Colonic mucosa (tissue), 4 donors: ENCODE measurements at places on chromosomes 1 and 21. TPM values are rescaled to one million over a fixed set of nuclear protein-coding genes. Genes with fewer than 3 reads are reported as not detected.

The GPR37L1 gene
- total RNA-seq, result 1.6 TPM

DNA sequence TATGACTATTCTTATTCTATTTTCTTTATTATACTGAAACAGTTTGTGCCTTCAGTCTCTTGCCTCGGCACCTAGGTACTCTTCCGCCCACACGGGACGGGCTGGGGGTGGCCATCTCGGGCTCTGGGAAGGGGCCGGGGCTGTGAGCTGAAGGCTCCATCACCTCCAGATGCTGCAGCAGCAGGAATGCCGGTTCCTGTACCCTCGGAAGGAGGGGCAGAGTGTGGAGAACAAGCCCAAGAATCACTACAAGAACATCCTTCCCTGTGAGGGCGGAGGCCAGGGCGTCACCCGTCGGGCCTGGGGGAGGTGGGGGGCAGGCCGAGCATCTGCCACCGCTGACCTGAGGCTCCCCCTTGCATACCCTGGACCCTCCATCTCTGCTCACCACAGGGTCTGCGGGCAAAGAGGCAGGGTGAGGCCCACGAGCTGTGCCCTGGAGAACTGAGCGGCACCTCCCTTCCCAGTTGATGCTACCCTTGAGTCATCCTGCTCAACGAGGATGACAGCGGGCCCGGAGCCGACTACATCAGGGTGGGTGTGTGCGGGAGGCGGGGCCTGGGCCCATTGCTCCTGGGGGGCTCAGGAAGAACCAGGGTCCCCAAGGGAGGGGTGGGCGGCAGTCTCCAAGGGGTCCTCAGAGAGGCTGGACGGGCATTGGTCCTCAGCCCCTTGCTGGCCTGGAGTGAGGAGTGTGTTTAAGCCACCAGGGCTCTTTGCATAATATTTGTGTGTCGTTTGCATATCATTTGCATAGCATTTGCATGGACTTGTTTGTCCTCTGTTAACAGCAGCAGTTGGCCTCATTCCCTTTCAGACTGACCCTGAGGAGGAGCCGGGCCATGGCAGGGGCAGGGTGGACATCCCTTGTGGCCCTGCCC lies 7.5 kb downstream of the RNF223 start:
- no peak for DNase-seq

DNA sequence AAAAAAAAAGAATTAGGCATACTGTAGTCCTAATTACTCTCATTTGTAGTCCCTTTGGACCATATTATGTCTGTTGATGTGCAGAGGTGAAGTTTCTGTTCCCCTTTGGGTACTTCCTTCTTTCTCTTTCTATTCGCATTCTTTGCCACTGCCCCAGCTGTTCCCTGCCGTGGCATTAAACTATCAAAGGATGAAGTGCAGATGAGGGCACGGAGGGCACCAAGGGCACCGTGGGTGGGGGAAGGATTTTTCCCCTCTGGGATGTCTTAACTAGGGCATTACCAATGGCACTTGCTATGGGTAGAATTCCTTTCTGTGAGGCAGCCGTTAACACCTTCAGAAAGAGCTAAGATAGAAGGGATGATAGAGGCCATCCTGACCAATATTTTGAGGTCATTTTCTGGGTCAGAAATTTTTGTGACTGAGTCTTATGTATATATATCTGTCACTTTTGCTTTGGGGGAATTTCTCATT lies 4.9 kb upstream of the MAPKAPK2 start:
- no peak for DNase-seq

The FMO1 gene
- total RNA-seq, result not detected

- DNase-seq, result peak; percentile 89
These were observed 1.0 kb upstream of the S100A6 start for GRCh38 chr1:153536671-153537375.

DNA sequence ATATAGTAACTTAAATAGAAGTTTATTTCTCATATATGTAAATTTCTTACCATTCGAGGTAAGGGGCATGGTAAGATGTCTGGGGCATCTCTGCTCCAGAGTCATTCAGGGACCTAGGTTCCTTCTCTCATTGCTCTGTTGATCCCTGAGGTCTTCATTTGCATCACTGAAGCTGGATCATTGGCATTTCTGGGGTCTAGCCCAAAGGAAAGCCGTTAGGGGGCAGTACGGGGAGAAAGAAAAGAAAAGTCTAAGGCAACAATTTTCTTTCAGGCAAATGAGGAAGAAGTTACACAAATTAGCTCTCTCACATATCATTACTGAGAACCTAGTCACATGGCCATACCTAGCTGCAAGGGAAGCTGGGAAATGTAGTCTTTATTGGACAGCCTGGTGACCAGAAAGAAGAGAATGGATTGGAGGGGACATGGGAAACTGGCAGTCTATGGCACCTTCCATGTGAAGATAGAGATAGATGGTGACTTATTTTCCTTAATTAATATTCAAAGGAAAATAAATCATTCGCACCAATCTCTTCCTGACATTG lies 10.2 kb upstream of the SUSD4 start:
- DNase-seq, result no peak

The AXDND1 gene
- total RNA-seq, result 2.8 TPM

GRCh38 chr1:19793360-19794046 lies 6.2 kb downstream of the TMCO4 start:
- DNase-seq, result no peak

DNA sequence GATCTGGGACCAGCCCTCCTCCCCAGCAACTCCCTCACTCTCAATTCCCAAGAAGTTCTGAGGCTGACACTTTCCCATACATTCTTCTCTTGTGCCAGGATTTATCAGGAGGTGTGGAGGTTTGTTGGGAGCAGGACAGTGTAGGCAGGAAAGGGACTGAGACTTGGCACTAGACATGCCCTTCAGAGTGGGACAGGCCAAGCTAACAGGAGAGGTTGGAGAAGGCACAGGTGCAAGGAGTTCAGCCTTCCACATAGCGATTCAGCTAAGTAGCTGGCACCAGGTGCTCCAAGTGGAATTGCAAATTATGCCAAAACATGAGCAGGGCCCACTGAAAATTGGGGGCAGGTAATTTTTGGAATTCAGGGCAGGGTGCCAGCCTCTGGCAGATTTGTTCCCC lies 83.0 kb upstream of the DUSP10 start:
- DNase-seq, result no peak

The RHBDL2 gene
- total RNA-seq, result 46.7 TPM

GRCh38 chr21:33157303-33157702 lies 72.4 kb upstream of the IFNAR2 start:
- no peak for DNase-seq

The NID1 gene
- 25.5 TPM for total RNA-seq

DNA sequence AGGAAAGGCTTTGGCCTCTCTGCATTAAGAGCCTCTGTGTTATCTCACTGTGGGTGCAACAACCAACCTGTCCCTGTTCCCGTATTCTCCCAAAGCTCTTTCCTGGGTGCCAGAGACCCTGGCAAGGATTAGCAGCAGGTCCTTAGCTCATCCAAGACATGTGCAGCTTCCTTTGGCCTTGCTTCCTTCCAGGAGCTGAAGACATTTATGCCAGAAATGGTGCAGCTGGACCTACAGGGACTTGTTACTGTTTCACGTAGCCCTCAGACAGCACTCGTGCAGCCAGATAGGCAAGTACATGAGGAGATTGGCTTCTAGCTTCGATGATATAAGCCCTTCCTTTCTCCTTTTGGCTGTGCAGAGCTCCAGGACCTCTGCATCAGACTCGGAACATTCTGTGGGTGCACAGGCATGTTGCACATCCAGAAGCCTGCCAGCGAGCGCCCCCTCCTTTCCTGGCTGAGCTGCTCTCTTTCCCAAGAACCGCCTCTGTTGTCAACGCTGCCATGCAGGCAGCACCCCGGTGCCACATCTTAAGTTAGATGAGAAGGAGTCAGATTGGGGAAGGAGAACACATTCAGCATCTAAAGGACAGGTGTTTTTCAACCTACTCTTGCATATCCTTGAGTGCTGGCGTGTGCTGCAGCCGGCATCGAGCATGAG lies 284.5 kb upstream of the PLXNA2 start:
- DNase-seq, result no peak

The DNAJC28 gene
- total RNA-seq, result 2.8 TPM

- no peak for DNase-seq
These were observed 47.6 kb downstream of the FCRL3 start for GRCh38 chr1:157652859-157653493.

The NPPA gene
- 3.1 TPM for total RNA-seq

DNA sequence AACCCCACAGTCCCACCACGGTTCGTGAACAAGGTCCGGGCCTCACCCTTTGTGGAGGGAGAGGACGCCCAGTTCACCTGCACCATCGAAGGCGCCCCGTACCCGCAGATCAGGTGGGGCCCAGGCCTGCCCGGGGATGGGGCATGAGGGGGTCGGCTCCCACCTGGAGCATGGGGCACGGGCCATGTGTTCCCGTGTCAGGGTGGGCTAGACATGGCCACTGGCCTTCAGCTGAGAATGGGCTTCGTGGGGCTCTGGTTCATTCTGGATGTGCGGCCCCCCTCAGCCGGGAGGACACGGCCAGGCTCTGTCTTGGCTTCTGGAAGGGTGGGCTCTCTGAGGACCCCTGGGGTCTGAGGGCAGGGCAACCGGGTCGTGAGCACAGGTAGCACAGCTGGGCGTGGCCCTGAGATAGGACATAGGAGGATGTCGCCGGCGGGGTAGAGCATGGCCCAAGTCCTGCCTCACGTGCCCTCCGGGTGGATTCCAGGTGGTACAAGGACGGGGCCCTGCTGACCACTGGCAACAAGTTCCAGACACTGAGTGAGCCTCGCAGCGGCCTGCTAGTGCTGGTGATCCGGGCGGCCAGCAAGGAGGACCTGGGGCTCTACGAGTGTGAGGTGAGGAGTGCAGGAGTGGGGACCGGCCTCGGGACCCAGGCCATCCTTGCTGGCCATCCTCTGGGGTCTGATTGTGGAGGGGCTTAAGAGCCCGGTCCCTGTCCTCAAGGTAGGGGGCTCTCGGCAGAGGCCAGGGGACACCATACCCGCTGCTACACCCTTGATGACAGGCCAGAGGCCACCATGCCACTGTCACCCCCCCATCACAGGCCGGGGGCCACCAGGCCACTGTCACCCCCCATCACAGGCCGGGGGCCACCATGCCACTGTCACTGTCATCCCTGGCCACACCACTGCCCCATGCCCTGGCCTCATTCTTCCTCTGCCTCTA lies 55.5 kb downstream of the TRIM11 start:
- no peak for DNase-seq

DNA sequence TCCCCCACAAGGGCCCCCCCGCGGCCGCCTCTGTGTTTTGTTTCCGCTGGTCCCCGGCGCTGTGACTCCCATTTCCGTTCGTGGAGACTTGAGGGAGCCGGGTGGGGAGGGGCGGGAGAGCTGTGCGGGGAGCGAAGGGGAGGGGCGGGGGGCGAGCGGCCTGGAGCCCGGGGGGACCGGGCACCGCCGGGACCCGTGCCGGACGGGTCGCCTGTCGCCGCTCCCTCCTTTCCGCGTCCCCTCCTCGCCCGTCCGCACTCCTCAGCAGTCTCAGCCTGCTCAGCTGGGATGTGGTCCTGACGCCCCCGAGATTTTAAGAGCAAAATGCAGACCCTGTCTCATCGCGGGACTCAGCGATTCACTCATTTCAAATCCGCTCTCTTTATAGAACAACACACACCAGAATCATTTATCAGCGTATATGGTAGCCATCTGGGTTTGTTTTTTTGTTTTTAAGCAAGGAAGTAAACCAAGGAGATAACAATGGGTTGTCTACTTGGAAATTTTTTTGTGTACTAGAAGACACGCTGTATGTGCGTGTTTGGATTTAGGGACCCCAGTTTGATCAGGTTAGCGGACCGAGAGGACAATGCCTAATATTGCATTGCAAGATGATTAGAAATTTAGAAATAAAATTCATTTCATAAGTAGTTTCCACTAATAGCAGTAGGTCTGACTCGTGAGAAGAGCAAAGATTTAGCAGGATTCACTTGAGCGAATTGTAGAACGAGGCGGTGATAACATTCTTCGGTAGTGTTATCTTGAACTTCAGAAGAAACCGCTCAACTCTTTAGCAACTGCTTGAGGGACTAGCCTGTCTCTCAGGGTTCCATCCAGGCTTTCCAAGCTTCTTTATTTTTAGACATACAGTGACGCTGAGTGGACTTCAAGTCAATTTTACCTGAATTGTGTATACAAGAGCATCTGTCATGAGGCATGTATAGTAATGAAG lies 1.1 kb downstream of the GABPA start:
- peak; percentile 87 for DNase-seq

DNA sequence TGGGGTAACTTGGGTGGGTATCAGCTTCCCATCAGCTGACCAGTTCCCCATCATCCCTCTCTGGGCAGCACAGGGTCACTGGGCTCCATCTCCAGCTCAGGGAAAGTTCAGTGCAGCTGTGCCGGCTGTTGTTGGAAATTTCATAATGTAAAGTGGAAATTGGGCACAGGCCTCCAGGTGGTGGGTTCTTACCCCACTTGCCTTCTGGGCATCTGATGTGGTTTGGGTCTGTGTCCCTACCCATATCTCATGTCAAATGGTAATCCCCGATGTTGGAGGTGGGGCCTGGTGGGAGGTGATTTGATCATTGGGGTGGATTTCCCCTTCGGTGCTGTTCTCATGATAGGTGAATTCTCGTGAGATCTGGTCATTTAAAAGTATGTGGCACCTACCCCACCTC lies 59.7 kb upstream of the PSEN2 start:
- DNase-seq, result no peak

DNA sequence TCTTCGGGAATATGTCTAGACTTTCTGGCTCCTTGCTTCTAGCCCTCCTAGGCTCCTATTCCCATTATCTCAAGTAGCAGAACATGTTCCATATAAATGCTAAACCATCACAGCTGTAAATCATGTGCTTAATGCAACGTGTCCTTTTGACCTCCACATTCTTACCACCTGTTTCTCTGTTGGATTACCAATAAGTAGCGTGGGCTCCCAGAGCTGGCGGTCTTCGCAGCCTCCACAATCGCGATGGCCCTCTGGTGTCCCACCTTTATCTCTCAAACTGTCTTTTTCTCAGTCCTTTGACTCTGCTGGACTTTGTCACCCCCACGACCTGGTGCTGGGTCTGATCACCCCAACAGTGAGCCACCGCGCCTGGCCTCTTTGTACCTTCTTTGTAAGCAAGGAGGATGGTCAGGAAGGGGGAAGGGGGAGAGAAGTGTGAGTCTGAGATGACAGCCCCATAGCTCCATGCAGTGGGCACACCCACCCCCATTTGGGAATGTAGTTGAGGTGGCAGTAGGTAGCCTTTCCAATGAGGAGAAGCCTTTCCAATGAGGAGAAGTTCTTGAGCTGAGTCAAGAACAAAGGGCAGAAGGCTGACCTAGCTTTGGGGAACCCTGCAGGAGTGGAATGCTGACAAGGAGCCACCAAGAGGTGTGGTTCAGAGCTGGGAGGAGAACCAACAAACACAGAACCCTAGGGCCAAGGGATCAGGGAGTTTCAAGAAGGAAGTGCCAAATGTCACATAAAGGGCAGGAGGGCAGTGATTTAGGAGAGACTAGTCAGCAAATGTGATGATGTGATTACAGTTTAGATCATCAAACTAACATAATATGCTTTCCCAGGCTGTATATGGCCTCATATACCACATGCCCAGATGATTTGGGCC lies 14.2 kb downstream of the TRAF5 start:
- peak; percentile 65 for DNase-seq
